ENCODE measurements at places on chromosomes 16 and 17. TPM values are rescaled to one million over a fixed set of nuclear protein-coding genes. Genes with fewer than 3 reads are reported as not detected.

DNA sequence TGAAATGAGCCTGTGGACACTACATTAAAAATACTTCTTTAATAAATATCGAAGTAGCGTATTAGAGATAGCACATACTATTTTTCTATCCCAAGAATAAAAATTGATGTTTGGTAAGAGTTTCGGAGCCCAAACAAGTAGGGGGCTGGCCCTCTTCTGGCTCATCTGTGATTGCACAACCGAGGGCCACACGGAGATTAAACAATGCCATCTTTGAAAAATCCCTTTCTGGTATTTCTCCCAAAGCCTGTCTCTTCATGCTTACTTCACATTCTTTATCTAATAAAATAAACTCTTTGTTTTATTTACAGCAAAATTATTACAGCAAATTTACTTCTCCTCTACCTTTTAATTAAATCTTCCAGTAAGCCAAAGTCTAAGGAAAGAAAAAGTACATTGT, 9.6 kb upstream of the MYH11 start:
- peak; percentile 46 for DNase-seq

DNA sequence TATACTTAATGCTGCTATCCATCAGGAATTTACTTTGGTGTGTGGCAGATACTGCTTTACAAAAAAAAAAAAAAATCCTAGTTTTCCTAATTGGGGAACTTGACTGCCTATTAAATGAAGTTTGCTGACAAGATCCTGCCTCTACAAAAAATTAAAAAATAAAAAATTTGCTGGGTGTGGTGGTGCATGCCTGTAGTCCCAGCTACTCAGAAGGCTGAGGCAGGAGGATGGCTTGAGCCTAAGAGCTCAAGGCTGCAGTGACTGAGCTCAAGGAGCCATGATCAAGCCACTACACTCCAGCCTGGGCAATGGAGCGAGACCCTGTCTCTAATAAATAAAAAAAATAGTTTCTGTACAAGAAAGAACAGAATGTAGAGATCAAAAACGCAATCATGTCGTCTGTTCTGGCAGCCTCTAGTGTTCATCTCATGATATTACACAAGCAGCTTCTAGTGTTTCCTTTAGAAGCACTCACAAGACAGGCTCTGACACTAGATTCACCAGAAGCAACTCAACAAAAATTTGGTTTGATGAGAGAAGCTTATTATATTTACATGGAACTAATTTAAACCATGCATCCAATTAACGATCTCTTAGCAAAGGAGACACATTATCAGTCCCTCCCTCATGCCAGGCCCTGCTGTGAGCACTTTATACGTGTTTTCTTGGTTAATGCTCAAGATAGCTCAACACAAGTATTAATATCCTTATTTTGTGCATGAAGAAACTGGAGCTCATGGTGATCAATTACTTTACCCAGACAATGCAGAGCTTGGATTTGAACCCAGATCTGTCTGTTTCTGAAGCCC, 6.8 kb upstream of the KRTAP17-1 start:
- DNase-seq = peak; percentile 82

GRCh38 chr16:67800338-67800926, 5.9 kb downstream of the RANBP10 start:
- DNase-seq = peak; percentile 57

SLC47A1 gene
- total RNA-seq = 7.0 TPM

NPIPB4 gene
- total RNA-seq = 2.8 TPM

WDR81 gene
- 23.0 TPM for total RNA-seq

TCAP gene
- not detected for total RNA-seq

Measured in GM23248 (cell line).